ENCODE measurements at places on chromosomes 2 and 18. TPM values are rescaled to one million over a fixed set of nuclear protein-coding genes. Genes with fewer than 3 reads are reported as not detected.

LIMS2 gene
- 293 TPM for polyA plus RNA-seq

- DNase-seq, result no peak
Measured at GRCh38 chr2:170744248-170745002, 25.8 kb upstream of the ERICH2 start.

CD226 gene
- 0.15 TPM for polyA plus RNA-seq

DNA sequence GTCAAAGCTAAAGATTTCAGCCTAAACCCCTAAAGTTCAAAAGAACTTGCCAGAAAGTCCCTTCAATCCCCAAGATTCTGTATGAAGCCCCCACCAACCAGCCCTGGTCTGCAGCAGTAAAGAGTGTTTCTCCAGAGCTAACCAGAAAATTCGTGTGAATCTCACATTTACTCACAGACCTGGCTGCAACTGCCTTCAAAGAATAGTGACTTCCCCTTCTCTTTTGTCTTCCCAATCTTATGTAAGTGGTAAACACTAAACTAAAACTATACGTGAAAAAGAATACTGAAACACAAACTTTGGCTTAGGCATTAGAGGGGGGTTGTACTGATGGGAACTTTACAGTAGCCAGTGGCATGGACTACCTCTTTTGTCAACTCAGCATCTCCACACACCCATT lies 50.6 kb upstream of the SETBP1 start:
- DNase-seq, result no peak

DNA sequence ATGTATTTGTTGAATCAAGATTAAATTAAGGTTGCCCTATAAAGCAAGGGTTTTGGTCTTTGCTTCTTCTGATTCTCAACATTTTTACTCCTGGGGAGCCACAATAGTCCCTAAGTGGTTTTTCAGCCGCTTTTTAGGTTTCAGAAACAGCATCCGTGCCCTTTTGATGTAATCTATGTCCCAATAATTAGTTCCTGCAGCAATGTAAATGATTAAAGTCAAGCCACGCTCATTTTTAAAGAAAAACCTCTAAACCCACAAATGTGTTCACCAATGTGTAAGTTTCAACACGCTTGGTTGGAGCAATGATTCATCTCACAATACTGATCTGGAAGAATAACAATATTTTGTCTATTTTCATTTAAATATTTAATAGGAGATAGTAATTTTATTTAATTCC lies 5.6 kb downstream of the ARL4C start:
- no peak for DNase-seq

PHOSPHO2 gene
- 0.80 TPM for polyA plus RNA-seq

- no peak for DNase-seq
Measured at GRCh38 chr2:50866626-50867025, 165.3 kb downstream of the NRXN1 start.

- DNase-seq, result no peak
Measured at GRCh38 chr2:43170405-43171105, 55.9 kb downstream of the ZFP36L2 start.

GRCh38 chr2:35788543-35788942 lies 567.0 kb upstream of the CRIM1 start:
- no peak for DNase-seq

MC2R gene
- polyA plus RNA-seq, result not detected

DNA sequence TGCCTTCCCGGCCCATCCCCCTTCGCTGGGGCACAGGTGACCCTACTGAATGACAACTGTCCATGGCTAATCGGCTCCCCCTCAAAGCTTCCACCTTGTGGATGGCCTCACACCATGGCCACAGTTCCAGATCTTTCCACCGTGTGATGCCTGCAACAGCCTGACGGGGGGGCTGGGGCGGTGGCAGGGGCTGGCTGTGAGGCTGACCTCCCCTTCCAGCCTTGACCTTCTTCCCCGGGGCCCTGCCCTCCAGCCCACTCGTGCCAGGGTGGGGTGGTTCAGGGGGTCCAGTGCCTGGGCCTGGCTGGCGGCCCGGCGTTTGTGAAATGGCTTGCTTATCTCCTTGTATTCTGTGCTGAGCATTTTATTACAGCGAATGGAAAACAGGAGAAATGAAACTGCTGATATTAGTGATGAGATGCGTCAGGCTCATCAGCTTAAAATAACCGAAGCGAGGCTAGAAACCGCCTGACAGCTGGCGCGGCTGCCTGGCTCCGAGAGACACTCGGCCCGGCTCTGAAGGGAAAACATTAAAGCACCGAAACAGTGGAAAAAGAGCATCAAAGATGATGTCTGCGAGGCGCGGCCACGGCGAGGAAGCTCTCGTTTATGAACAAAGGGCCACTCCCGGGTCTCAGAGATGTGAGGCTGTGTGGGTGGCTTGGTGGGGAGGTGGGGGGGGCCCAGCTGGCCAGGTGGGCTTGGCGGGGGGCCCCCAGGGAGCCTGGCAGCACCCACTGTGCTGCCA lies 916 bp upstream of the PDCD1 start:
- peak; percentile 74 for DNase-seq

EMILIN1 gene
- polyA plus RNA-seq, result 31.2 TPM

- DNase-seq, result no peak
Measured at GRCh38 chr2:31287654-31288053, 53.7 kb downstream of the EHD3 start.

- no peak for DNase-seq
Measured at GRCh38 chr2:41510108-41510507, 537.7 kb upstream of the PKDCC start.

- DNase-seq, result no peak
Measured at GRCh38 chr2:187224989-187225388, 223.1 kb downstream of the CALCRL start.

DNA sequence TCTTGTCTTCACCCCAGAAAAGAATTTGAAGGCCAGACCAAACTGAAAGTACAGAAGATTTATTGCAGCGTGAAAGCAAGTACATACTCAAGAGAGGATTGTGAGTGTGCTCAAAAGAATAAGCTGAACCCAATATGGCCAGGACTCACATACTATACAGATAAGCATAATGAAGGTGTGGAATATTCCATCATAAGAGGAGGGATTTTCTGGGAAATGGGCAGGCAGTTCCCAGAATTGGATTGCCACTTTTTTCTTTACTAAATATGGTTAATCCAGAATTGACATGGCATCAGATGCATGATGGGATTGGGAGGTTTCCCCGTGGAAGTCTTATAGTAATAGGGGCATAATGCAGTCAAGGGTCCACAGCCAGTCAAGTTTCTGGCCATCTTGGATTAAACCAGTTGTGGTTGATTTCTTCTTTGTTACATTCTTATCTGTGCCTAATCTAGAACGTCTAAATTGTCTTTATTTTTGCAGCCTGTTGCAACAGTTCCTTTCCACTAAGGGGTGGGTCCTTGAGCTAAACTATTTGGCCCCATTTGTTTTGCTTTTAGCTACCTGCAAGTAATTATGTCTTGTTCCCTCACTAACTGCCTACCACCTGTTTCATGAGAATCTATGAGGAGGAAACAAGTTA lies 9.0 kb downstream of the SP140L start:
- DNase-seq, result no peak

- DNase-seq, result no peak
Measured at GRCh38 chr2:74893332-74893731, 59.4 kb downstream of the HK2 start.

ZNF512 gene
- 8.4 TPM for polyA plus RNA-seq

GRCh38 chr2:10378189-10378588 lies 69.9 kb downstream of the ODC1 start:
- no peak for DNase-seq

DNA sequence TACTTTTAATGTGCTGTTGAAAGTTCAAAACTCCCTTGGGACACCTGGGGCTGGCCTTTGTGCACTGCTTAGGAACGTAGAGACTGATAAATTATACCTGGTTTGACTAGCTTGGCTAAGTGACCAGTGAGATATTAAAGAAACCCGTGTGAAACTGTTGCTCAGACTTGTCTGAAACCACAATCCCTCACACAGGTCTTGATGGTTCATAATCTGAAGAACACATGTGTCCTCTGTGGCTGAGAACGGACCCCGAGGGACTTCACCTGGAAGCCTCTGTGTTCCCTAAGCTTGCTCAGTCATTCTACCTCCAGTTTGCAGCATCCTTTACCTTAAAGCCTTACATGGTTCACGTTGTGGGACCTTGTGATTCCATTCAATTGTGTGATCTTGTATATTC lies 218.8 kb downstream of the CBLN2 start:
- no peak for DNase-seq

DNA sequence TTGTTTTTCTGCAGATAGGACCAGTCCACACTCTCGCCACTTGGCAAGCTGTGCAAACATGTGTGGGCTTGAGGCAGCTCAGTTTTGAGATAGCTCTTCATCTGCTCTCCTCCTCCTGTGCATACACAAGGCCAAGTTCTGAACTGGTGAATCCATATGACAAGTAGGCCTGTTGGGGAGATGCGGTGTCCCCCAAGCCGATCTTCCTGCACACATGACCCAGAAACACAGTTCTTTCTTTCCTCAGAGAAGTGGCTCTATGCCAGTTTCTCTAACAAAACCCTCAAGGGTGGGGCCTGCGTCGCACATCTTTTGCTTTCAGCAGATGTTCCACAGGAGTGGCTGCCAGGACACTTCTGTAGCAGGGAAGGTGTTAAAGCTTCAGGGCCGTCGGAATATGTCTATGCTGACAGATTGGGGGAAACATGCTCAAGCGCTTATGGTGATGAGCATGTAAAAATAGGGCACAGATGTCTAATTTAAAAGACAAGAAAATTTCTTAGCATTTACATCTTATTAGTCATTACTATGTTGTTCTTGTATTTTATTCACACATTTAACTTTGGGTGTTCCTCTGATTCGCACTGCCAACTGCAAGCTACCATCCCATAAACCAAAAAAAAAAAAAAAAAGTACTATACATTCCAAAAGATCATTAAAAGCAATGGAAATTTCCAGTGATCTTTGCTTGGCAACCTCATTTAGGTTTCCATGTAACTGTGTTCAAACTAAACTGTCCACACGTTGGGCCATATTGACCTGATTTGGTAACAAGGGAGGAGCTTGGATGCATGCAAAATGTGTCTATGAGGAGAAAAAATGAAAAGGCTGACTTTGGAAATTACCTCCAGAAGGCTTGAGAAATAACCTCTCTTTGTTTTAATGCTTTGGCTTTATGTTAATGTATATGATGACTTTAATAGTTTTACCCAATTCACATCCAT lies 1055.5 kb upstream of the KLHL29 start:
- DNase-seq, result peak; percentile 4

DNA sequence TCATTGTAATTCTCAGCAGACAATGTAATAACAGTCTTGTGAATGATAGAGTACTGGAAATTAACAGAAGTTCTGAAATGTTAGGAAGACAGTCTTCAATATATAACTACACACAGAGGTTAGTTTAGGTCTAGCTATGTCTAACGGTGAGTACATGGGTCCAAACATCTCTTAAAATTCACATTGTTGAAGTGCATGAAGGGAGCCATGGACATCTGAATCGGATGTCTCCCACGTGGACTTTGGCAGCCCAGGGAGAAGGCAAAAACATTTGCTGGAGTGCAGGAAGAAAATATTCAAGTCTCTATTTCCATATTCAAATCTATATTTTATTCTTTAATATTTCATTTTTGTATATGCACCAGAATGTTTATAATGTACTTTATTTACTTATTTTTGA lies 34.8 kb downstream of the CACNB4 start:
- DNase-seq, result no peak

GRCh38 chr2:157261199-157261782 lies 3.8 kb downstream of the GALNT5 start:
- DNase-seq, result no peak

GRCh38 chr2:203796248-203797010 lies 71.1 kb upstream of the CTLA4 start:
- no peak for DNase-seq

DNA sequence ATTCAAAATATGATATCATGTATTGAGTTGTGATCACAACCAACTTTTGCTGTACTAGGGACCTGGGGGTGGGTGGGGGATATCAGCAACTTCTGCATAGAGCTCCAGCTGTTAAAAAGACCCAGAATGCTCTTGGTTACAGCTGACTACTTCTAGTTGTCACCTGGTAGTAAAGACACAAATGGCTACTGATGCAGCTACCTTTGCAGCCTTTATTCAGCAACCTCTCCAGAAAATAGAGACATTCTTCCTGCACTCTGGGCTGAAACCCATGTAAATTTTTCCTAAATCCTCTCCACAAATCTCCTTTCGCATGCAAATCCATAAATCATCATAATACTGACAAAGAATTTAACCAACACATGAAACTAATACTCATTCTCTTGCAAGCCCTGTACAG lies 238.3 kb downstream of the TCF4 start:
- DNase-seq, result no peak

GRCh38 chr2:222950638-222951285 lies 89.9 kb downstream of the ACSL3 start:
- no peak for DNase-seq

SKOR2 gene
- polyA plus RNA-seq, result not detected

DNA sequence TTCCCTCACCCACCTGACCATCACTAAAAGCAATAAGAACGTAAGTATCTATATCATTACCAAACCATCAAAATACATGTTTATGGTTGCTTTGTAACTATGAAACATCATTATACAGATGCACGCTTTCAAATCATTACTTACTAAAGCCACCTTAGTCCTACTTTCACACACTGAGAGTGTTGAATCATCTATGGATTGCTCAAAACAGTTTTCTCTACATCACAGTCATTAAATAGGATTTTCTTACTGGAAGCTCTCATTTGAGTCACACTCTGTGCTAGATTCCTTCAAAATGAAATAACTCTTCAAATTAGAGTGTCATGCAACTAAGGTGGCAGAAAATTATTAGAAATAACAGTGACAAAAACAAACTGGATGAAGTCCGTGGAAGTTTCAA lies 878.4 kb downstream of the CPS1 start:
- no peak for DNase-seq

- no peak for DNase-seq
Measured at GRCh38 chr2:133077269-133077822, 407.3 kb upstream of the LYPD1 start.

DNA sequence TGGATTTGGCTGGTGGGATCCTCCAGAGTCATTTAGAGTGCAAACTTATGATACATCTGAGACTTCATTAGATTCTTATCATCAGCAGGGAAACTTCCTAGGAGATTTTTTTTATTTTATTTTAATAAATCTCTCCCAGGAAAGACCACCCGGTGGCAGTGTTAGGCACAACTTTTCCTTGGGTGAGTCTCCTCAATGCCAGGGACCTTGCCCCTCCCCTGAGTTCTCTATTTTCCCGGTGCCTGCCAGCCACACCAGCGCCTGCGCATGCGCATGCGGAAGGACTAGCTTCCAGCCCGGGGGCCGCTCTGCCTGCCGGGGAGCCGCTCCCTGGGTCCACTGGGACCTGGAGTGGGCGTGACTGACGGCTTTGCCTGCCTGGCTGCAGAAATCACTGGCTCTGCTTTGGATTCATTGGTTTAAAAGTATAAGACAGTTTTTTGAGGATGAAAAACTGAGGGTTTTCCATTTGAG lies 86.6 kb downstream of the TMEM182 start:
- DNase-seq, result peak; percentile 82

CREG2 gene
- not detected for polyA plus RNA-seq

DSC2 gene
- 12.5 TPM for polyA plus RNA-seq

Data from heart left ventricle (tissue), 16 donors.